ENCODE measurements at places on chromosomes 12 and 14. TPM values are rescaled to one million over a fixed set of nuclear protein-coding genes. Genes with fewer than 3 reads are reported as not detected.

GRCh38 chr12:52235822-52236361 is 2.8 kb downstream of the KRT7 start:
- ATAC-seq, result no peak

DNA sequence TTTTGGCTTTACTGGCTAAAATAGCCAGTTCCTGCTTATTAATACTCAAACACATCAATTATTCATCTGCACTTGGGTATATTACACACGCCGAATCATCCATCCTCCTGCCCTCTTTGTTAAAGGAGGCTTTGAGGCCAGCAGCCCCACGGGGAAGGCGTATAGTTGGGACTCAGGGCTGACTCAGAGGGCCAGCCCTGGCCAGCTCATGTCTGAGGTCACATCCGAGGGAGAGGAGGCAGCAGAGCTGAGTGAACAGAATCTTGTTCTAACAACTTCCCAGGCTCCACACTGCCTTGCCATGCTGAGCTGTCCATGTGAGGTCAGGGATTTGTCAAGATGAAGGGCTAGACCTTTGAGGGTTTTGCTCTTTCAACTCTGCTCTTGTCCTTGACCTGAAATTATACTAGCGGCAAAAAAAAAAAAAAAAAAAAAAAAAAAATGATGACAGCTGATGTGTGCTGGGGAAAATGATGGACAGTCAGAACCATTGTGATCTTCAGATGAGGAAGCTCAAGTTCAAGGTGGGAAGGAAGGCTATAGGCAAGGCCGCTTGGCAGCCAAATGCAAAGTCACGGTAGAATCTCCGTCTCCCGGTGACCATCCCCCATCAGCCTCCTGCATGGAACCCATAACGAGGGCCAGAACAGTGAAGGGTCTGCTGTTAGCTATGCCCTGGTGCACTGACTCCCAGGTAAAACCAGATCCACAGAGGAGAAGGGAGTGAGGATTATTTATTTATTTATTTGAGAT is 12.5 kb upstream of the MARK3 start:
- ATAC-seq, result peak; percentile 99

GRCh38 chr12:124480469-124481256 is 86.7 kb downstream of the NCOR2 start:
- peak; percentile 80 for ATAC-seq

- no peak for ATAC-seq
Observed at GRCh38 chr14:87386524-87386923, 606.5 kb downstream of the GALC start.

RILPL2 gene
- total RNA-seq, result 5.4 TPM

GRCh38 chr14:36556811-36557433 is 25.5 kb downstream of the NKX2-8 start:
- ATAC-seq, result peak; percentile 45

- peak; percentile 41 for ATAC-seq
Observed at GRCh38 chr14:71856199-71856919, 75.9 kb upstream of the RGS6 start.

- no peak for ATAC-seq
Observed at GRCh38 chr14:93735206-93735605, 53.1 kb downstream of the PRIMA1 start.

DNA sequence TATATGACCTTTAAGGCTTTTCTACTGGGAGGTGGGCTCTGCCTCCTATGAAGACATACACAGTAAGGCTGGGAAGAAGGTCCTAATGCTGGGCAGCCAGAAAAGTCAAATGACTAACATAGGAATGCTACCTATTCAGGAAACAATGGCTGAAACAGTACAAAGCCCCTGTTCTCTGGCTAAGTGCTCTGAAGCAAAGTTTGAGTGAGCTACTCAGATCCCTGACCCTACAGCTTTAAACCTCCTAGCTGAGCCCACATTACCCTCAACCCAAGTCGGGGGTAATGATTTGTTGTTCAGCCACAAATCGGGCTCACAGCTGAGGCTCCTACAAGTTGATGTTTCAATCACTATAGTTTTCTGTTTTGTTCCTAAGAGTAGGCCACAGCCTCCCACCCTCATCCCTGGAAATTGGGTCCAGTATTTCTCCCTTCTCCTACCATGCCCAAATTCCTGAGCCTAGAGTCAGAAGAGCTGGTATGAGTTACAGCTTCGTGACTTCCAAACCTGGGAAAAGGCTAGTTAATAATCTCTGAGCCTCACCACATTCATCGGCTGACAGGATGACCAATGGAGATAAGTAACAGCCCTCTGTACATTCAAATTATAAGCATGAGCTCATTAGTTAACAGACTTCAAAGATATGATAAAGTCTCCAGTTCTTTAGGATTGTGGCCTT is 46.5 kb downstream of the BTBD7 start:
- ATAC-seq, result no peak

DNA sequence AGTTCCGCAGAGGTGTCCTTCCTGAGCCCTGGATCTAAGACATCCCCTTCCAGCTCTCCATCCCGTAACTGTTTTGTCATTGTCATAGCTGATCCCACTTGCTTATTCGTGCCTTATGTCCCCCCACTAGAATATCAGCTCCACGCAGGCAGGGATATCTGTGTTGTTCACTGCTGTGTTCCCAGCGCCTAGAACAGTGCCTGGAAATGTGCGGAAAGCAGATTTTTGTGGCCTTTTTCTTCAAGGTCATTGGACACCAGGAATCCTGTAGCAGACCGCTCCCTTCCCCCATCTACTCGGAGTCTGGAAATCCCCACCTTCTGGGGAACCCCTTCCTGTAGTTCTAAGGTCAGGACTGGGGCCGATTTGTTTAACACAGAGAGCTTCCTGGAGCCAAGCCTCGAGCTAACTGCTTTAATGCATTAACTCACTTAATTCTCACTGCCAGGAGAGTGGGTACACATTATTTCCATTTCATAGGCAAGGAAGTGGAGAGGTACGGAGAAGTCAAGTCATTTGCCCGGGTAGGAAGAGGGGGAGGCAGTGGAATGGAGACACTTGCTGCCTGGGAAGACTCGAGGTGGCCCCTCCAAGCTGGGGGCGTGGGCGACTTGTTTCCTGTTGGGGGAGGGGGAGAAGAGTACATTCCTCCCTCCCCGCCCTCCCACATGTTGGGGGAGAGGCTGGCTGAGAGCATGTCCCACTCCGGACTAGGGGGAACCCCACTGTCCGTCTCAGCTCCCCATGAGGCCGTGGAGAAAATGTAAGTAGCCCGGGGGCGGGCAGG is 1.2 kb upstream of the SH2B3 start:
- ATAC-seq, result no peak

- no peak for ATAC-seq
Observed at GRCh38 chr12:69588527-69588926, 3.3 kb downstream of the CCT2 start.

THTPA gene
- 8.0 TPM for total RNA-seq

- no peak for ATAC-seq
Observed at GRCh38 chr12:91423693-91424050, 241.1 kb upstream of the DCN start.

DNA sequence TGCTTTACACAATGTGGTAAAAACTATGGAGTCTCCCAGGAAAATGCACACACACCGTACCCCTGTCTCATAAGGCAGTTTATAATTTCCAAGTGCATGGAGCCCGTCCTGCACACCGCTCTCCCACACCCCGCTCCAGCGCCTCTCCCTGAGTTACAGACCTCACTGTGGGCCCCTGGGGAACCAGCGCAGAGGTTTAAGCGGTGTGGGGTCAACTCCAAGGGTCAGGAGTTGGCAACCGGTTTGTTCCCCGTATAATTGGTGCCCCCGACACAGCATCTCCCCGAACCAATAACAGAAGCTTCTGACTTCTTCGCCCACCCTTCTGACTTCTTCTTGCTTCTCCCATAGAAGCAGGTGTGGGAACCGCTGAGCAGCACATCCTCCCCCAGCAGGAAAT is 58.4 kb upstream of the DDX11 start:
- ATAC-seq, result no peak

- no peak for ATAC-seq
Observed at GRCh38 chr12:4287325-4288211, 14.0 kb downstream of the CCND2 start.

SDSL gene
- 11.4 TPM for total RNA-seq

PAN2 gene
- 97.3 TPM for total RNA-seq

DNA sequence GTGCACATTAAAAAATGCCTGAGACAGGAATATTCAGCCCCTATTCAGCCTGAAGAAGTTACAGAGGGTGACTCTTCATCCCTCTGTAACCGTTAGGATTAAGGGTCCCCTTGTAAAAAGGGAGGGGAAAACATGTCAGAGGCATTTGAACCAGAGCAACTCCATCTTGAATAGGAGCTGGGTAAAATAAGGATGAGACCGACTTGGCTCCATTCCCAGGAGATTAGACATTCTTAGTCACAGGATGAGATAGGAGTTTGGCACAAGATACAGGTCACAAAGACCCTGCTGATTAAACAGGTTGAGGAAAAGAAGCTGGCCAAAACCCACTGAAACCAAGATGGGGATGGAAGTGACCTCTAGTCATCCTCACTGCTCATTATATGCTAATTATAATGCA is 19.9 kb upstream of the MDM1 start:
- ATAC-seq, result no peak

- no peak for ATAC-seq
Observed at GRCh38 chr14:49879646-49880204, 13.2 kb upstream of the ARF6 start.

GRCh38 chr12:28933864-28934527 is 215.1 kb upstream of the FAR2 start:
- no peak for ATAC-seq

DNA sequence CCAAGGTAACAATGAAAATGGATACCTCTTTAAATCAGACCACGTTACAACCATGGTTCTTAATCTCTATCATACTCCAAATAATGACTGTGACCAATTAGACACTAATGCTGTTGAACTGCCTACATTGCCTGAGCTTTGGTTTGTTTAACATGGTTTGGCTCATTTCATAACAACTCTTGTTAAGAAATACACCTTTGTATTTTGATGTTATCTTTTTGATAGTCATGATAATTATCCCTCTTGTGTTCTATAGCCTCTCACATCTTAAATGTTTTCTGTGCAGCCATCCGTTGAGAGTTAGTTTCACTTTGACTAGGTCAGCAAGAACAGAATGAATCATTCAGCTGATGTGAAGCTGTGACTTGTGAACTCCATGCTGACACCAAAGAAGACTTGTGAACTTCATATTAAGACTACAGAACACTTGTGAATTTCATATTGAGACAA is 75.5 kb upstream of the RERGL start:
- ATAC-seq, result no peak

DYRK4 gene
- 39.7 TPM for total RNA-seq
